ENCODE measurements at places on chromosomes 11 and 22.

- DNase-seq: no peak
Observed at GRCh38 chr11:133818302-133818701, 27.0 kb downstream of the SPATA19 start.

DNA sequence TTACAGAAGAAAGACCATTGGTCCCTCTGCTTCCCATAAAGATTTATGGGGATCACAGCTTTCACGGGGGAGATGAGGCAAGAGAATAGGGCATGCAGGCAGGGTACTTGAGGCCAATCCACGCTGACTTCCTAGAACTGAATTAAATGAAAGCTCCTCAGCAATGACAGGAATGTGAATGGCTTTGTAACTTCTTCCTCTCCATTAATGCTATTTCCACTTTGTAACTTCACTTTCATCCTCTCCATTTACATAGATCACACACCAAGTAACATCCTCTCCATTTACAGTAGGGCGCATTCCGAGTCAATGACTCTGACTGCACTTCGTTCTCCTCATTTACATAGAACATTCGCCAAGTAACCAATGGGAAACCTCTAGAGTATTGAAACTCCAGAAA is 89.8 kb downstream of the PIWIL4 start:
- no peak for DNase-seq

- no peak for DNase-seq
Observed at GRCh38 chr11:128207861-128208321, 379.5 kb downstream of the ETS1 start.

GRCh38 chr22:49192180-49192856 is 635.4 kb downstream of the BRD1 start:
- DNase-seq: no peak

GRCh38 chr11:26204101-26204500 is 127.8 kb upstream of the ANO3 start:
- DNase-seq: no peak

- no peak for DNase-seq
Observed at GRCh38 chr22:21020802-21021429, 6.0 kb downstream of the P2RX6 start.

DNA sequence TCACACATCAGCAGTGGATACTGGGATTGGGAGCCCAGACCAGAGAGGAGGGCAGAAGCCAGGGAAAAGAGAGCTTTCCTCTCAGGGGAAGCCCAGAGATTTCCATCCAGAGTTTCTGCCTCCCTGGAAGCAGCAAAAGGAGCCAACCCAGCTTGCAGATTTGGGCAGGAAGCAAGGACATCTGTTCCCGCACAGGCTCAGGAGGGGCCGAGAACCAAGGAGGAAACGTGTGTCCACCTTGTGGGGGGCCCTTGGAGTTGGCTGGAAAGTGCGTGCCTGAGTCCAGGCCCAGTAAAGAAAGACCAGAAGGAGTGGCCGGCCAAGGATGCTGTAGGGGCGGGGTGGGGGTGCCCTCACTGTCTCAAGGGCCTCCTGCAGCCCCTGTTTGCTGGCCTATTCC is 6.0 kb upstream of the NPTXR start:
- no peak for DNase-seq

DNA sequence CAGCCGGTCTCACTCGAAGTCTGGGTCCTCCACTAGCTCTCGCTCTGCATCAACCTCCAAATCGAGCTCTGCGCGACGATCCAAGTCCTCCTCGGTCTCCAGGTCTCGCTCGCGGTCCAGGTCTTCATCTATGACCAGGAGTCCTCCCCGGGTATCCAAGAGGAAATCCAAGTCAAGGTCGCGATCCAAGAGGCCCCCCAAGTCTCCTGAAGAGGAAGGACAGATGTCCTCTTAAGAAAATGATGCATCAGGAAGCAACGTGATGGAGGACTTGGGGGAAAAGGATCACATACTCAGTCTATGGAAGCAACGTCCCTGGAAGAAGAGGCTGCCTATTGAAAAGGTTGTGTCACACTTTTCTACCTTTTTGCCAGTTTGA is 1.1 kb downstream of the SRSF8 start:
- no peak for DNase-seq

- no peak for DNase-seq
Observed at GRCh38 chr11:98040061-98040808, 980.5 kb upstream of the CNTN5 start.

GRCh38 chr22:38212442-38212841 is 10.6 kb downstream of the MAFF start:
- DNase-seq: no peak

DNA sequence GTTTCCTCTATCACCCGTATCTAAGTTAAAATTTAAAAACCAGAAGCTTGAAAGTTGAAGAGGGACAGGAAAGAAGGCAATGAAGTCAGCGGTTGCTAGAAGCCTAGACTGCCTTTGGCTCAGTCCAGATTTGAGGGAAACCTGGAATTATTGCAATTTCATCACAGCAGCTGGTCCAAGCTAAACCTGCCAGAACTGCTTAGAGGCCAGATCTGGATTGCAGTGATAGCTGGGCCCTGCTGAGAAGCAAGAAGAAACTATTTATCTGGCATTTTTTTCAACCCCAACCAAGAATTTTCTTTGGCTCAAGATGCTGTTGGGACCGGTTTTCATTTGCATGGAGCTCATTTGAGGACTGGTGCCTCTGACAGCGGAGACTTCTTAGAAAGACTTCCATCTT is 121.5 kb upstream of the TEAD1 start:
- no peak for DNase-seq

- DNase-seq: no peak
Observed at GRCh38 chr11:20479513-20479912, 92.0 kb downstream of the PRMT3 start.

DNA sequence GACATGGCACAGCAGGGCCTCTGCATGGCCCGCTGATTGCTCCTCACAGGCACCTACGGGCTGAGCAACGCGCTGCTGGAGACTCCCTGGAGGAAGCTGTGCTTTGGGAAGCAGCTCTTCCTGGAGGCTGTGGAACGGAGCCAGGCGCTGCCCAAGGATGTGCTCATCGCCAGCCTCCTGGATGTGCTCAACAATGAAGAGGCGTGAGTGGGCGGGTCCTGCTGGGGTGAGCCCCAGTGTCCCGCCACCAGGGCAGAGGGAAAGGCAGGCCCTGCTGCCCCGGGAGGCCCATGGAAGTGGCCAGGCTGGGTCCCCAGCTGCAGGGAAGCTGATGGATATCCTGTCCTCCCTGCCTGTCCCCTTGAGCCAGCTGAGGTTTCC is 18.6 kb upstream of the DGCR8 start:
- no peak for DNase-seq

DNA sequence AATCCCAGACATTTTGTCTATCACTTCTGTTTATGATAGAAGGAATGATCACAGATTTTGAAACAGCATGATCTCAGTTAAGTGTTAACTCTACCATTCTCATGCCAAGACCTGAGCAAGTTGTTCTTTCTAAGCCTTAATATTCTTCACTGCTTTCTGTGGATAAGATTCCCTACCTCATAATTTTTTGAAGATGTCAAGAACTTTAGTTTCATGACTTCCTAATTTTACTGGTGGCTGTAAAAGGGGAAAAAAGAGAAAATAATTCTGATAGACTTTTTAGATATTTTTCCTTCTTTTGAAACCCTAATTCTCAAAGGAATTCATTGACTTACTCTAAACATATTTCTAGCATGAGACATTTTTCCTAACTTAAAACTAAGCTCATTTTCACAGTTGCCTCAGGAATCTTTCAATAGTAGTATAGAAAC is 520.0 kb upstream of the LUZP2 start:
- DNase-seq: no peak

- DNase-seq: no peak
Observed at GRCh38 chr11:124748481-124749343, 3.3 kb downstream of the VSIG2 start.

GRCh38 chr11:110601936-110602335 is 110.3 kb downstream of the ARHGAP20 start:
- no peak for DNase-seq

DNA sequence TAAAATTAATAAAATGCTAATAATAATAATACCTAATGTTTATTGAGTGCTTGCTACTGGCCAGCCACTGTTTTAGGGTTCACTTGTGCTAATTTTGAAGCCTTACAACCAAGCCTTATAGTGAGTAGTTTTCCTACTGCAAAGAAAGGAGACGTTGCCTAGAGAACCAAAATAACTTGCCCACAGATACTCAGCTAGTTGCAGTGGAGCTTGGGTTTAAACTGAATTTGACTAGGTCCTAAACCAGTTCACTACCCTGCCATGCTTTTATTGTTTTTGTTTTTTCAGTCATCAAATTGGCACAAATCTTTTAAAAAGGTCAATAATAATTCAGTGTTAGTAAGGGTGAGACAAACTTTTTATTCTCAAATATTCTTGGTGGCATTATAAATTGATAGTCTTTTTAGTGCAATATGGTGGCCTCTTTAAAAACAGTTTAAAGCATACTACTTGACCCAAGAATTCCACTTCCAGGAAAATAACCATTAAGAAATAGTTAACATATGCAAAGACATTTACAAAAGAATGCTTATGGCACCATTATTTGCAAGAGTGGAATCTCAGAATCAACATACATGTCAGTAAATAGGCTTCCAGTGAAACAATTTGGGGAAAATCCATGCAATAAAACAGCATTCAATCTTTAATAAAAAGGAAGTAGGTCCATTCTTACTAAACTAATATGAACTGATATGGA is 90.2 kb downstream of the OPCML start:
- no peak for DNase-seq

GRCh38 chr11:121063728-121064127 is 37.3 kb upstream of the TECTA start:
- no peak for DNase-seq

DNA sequence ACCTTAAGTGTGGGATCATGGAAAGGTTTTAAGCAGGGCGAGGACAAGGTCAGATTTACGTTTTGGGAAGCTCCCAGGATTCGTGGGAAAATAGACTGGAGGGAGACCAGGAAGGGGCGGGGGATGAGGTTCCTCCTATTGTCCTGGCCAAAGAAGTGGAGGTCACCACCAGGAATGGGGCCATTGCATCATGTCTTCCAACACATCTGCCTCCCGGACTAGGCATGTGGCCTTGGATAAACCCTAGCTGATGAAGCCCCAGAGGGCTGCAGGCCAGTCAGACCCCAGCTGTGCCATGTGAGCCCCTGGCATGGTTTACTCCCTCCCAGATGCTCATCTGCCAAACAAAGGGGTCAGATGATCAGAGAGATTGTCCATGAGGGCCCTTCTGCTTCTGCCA is 11.5 kb upstream of the YWHAH start:
- DNase-seq: no peak

DNA sequence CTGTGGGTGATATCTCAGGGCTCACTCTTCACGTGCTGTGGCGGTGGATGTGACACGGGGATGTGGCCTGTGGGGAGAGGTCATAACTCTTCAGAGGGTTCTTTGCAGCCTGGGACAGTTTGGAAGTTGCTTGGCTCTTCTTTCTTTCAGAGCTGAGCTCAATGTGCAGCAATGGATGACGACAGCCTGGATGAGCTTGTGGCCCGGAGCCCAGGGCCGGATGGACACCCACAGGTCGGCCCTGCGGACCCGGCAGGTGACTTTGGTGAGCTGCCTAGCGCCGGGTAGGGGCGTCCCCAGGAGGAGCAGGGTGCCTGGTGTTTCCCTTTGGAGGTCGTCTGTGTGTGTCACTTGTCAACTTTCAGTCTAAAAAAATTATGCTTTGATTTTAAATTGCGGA is 5.1 kb downstream of the PHRF1 start:
- DNase-seq: no peak

GRCh38 chr22:38429499-38430068 is 25.4 kb downstream of the KCNJ4 start:
- no peak for DNase-seq

DNA sequence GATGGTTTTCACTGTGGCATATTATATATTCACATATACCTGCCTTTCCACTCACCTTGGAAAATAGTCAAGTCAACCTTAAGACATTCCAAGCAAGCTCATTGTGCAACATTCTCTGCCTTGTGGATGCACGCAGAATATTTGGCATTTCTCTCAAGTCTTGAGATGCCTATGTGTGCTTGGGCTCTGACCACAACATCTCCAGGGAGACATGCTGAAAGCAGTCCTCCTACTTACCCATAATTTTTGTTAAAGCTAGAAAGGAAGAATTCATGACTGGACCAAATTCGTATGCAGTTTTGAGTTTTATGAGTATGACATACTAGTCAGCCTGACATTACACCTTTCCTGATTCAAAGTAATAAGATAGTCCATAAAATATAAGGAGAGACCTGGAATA is 684.0 kb downstream of the OPCML start:
- DNase-seq: no peak

GRCh38 chr22:48592066-48592345 is 1235.7 kb downstream of the BRD1 start:
- DNase-seq: no peak

DNA sequence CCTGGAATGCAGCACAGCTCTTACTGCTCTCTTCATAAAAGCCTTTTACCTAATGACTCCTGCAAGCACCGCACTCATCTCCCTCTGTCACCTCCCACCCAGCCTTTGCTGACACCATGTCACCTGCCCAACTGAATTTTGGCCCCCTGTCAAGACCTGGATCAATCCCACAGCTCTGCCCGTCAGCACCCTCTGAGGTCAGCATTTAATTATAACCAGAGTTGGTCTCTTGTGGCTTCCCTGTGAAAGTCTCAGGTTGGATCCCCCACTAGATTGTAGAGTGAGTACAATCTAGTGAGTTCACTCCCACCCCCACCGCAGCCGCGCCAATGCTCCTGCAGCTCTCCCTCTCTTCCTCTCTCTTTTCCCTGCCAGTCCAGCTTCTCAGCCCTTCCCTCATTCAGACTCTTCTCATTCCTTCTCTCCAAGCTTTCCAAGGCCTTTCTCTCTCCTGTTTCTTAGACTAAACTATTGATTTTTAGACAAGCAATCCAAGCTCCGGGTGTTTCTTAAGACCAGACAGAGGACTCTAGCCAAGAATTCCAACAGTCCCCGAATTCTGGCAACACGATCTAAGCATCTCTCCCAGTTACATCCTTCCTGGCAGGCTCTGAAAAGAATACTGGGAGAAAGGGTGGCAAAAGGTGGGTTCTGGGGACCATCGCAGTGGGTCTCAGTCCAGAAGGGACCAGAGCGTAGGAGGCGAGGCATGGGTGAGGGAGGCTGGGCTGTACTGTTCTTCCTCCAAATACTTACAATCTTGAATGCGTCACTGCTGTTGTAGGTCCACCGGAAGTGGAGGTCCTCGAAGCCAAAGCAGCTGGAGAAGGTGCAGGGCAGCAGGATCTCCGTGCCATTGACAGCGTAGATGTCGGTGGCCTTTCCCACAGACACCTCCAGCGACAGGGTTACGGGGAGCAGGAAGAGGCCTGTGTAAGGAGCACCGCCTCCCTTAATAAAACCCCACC is 8.0 kb downstream of the SCN4B start:
- no peak for DNase-seq

GRCh38 chr11:132941024-132941646 is 591.2 kb downstream of the OPCML start:
- DNase-seq: no peak

DNA sequence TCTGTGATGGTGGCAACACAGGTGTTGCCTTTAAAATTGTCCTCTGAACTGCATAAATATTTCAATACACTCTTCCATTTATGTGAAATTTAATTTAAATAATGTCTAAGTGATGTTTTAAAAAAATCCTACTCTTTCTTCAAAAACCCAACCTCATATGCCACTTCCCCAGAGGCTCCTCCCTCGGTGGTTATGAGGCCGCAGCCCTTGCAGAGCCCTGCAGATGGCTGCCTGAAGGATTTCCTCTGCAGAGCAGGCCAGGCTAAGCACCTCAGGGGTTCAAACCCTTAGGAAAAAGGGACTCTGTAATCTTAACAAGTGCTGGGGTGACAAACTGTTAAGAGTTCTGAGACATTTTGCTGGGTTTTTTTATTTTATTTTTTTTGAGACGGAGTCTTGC is 25.2 kb downstream of the MORC2 start:
- DNase-seq: no peak

GRCh38 chr11:79017811-79018210 is 423.0 kb downstream of the TENM4 start:
- no peak for DNase-seq

Measured in activated CD8-positive, alpha-beta memory T cell treated with anti-CD3 and anti-CD28 coated beads for 4 hours (primary cell).